Activated CD4-positive, alpha-beta T cell treated with anti-CD3 and anti-CD28 coated beads, Interleukin-2, amount 50 U/mL, for 24 hours (primary cell): ENCODE measurements at places on chromosomes 4 and X.

DNA sequence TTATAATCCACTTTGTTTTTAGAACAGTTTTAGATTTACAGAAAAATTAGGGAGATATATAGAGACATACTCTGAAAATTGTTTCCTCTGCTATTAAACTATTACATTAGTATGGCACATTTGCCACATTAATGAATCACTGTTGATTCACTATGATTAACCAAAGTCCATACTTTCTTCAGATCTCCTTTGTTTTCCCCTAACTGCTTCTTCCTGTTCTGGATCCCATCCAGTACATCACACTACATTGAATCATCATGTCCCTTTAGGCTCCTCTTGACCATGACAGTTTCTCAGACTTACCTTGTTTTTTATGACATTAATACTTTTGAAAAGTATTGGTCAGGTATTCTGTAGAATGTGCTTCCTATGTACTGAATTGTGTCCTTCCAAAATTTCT is 109.2 kb upstream of the EDNRA start:
- no peak for DNase-seq

- DNase-seq, result no peak
Observed at GRCh38 chrX:31329298-31329697, 257.5 kb upstream of the FTHL17 start.

- DNase-seq, result no peak
Observed at GRCh38 chr4:169246279-169246678, 24.5 kb downstream of the SH3RF1 start.

- no peak for DNase-seq
Observed at GRCh38 chr4:2377241-2377640, 41.2 kb downstream of the ZFYVE28 start.

- DNase-seq, result no peak
Observed at GRCh38 chr4:25172961-25173915, 13.0 kb upstream of the SEPSECS start.

DNA sequence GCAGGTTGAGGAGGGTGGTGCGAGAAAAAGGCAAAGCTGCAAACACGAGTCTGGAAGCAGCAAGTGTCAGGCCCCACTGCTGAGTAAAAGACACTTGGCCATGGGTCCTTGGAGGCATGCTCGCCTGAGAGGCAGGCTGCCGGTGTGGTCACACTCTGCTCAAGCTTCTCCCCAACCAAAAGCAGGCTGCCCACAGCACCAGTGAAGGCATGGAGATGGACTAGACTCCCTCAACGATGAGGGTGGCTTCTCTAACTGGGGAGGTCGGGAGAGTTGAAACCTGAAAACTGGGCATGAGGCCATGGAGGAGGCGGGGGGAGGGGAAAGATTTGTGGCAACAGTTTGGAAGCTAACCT is 86.5 kb downstream of the ATG4A start:
- no peak for DNase-seq

- DNase-seq, result no peak
Observed at GRCh38 chr4:93183576-93183975, 645.0 kb upstream of the ATOH1 start.

DNA sequence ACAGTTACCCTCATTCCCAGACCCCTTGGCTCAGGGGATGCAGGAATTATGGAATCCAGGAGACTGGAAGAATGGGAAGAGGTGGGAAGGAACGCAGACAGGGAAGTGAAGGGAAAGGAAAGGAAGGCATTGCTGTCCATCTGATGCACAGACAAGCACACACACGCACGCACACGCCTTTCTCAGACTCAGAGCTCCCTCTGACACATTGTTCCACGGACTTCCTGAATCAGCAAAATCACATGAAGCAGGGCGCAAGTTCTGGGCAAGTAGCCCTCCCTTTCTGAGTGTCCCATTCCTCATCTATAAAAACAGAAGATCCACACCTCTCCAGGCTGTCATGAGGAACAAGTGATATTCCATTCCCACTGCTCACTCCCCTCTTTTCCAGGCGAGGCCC is 13.2 kb downstream of the IQSEC2 start:
- no peak for DNase-seq

- DNase-seq, result peak; percentile 3
Observed at GRCh38 chr4:143514497-143514896, 995 bp downstream of the SMARCA5 start.
